ENCODE measurements at places on chromosomes 16 and 17.

DNA sequence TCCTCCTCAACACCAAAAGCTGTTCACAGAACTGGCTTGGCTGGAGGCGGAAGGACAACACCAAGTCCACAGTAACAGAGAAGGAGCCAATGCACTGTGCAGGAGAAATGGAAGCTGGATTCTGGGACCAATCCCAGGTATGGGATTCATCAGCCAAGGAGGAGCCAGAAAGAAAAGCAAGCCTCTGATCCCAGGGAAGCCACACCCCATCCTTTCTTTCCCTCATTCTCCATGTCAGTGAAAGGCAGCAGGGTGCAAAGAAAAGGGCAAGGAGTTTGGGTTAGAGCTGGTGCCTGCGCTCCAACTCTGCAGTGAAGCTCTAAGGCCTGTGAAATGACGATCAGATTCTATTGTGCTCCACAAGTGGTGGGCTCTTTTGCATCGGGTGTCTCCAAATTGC is 11.0 kb downstream of the DCAKD start:
- DNase-seq: peak; percentile 93

- no peak for DNase-seq
These were observed 276.8 kb downstream of the SEC14L1 start for GRCh38 chr17:77417575-77417974.

- DNase-seq: peak; percentile 6
These were observed 1537.1 kb upstream of the GOT2 start for GRCh38 chr16:60271025-60271771.

- no peak for DNase-seq
These were observed 58.1 kb upstream of the ADORA2B start for GRCh38 chr17:15886804-15887203.

DNA sequence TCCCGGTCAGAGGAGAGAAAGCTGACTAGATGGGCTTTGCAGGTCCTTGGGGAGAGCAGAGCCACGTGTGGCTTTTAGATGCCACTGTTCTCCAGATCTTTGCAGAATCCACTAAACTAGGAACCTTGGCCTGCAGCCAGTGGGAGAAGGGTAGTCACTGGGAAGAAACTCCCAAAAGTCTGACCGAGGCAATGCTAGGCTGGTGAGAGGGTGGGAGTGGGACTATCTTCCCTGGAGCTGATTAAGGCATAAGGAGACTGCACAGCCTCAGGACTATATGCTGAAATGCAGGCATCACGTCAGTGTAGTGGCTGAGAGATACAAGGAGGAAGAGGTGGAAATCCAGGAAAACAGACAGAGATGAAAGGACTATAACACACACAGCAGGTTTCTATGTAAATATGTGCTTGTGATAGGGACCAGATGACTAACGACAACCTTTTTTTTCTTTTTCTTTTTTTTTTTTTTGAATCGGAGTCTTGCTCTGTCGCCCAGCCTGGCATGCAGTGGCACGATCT is 2.2 kb upstream of the GSDMA start:
- DNase-seq: no peak

DNA sequence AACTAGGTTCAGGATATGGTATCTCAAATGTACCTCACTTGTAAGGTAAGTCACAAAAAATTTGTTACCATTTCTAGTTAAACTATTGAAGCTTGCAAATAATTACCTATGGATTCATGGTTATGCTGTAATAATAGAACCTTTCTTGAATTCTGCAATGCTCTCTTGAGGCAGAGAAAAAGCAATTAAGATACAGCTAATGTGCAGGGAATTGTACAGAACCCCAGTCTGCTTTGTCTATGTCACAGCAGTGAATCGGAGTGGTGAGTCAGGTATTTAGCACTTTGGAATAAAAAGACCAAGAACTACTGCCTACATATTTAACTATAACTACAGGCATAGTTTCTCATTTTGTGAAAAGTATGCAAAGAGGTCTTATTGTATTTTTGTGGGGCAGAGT is 228.7 kb upstream of the GOT2 start:
- DNase-seq: no peak

GRCh38 chr16:9077091-9077809 is 14.2 kb upstream of the HAPSTR1 start:
- DNase-seq: no peak

DNA sequence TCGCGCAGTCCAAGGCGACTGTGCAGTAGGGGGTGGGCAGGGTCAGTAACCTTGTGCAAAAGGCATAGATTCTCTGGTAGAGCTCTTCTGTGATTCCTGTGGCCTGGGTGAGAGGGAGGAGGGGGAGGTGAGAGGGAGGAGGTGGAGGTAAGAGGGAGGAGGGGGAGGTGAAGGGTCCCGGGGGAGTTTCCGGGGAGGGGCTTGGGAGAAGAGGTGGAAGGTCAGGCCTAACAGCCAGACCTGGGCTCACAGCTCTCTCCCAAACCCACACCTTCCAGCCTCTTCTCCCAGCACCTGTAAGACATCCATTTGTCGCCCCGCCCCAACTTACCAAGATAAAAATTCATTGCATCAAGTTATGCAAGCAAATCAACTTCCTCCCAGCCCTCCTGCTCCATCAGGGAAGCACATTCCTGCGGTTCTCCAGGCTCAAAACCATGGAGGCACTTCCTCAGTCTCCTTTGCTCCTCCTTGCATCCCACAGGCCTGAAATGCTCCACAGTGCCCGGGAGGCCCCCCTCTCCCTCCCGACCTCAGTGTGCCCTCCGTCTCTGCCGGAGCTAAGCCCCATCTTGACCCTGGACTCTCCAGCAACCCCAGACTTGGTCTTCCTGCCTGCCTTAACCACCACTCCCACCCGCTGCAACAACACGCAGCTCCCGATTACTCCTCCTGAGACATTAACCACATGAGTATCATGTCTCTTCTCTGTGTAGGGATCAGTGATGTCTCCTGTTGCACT is 30.5 kb downstream of the PIK3R6 start:
- peak; percentile 44 for DNase-seq

DNA sequence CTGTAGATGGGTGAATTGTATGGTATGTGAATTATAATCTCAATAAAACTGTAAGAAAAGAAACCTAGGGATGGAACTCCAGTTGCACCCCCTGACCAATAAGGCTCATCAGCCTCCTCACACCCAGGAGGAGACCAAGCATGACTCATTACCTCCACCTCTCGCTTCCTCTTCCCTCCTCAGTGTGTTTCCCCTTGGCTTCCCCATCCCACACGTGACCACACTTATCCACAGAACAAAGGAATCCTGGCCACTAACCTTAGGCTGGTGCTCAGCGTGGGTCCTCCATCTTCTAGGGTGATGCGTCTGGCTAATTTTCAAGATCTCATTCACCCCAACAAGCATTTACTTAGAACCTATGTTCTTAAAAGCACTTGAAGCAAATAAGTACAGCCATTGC is 36.2 kb upstream of the MAP3K14 start:
- DNase-seq: no peak

DNA sequence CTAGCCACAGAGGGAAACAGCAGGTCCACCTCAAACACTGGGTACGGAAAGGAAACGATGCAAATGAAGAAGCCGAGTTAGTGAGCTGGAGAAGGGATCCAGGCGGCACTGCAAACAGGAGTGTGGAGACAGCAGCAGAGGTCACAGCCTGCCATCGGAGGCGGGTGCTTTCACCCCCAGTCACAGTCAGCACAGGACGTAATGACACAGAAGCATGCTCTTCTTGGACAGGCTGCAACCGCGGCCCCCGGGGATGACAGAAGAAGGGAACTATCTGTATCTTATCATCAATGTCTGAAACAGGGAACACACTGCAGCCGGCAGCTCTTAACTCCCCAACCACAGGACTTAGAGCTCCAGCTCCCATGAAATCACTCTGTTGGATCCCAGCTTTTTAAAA is 16.1 kb upstream of the SLC38A8 start:
- DNase-seq: no peak

DNA sequence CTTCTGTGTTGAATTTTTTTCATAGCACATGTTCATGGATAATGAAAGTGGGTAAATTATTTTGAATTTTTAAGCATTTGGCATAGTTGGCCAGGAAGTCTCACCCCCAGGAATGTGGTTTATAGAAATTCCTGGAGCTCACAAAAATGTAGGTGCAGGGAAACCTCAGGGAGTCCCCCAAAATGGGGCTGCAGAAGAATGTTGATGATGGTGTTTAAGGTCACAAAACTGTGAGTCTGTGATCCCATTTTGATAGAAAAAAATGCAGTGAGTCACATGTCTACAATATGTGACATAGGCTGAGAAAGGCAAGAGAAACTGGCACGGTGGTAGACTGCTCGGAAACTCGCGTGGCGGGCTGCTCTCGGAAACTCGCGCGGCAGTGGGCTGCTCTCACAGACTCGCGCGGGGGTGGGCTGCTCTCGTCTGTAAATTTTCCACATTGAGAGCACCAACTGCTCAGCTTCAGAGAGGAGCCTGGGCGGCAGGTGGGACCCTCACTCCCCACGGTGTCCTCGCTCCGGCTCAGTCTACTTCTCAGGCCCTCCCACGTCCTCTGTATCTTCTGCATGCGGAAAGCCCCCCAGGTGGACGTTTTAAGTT is 18.7 kb upstream of the MC1R start:
- no peak for DNase-seq

DNA sequence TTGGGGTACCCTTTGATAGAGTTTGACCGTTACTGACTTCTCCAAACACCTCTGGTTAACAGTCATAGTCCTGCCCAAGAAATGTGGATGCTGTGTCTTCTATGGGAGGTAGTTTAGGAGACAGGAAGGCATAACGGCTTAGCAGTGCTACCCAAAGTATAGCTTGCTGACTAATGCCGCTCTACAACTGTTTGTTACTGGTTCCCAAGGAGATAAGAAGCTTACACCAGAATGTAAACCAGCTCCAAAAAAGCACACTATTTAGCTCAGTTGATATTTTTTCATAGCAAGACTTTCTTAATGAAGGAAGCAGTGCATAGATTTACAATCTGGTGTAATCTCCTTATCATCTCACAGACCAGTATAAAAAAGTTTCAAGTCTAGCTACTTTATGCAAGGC is 95.7 kb downstream of the HS3ST3B1 start:
- no peak for DNase-seq

DNA sequence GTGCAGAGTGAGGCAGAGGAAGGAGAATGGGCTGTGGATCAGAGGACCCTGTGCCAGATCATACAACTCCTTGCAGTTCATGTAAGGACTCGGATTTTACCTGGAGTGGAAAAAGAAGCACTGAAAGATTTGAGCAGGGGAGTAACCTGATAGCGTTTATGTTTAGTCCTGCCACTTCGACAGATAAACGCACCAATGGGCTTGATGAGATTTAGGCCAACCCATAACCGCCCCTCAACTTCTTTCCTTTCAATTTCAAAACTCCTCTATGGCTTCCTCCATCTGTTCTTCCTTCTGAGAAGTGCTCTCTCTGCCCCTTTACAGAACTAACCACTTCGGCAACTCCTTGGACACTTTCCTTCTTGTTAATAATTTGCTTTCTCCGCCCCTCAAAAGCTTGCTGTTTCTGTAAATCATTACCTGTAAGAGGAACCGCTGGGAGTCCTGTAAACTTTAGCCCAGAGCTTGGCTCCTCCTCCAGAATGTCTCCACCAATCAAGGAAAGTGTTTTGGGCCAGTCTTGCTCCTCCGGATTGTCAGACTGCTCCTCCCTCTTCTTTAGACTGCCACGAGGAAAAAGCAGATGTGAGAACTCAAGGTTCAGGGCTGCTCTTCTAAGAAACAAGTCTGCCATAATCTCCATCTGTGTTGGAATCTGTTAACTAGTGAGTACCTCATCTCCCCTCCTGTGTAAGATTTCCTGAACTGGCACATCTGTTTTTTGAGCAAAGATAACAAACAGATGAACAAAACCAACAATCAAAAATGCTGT is at the start of gene ACSM3:
ACSM3 (plus strand) TSS at position 554 of the 772 bp plus-strand sequence. CDS start 6,021 bp downstream, outside the sequence.
- peak; percentile 67 for DNase-seq

- DNase-seq: no peak
These were observed at the start of gene EVI2B for GRCh38 chr17:31313982-31314781. EVI2B (minus strand) TSS chr17:31314054; CDS start chr17:31305609, 8,445 bp downstream.

- DNase-seq: peak; percentile 93
These were observed 50.7 kb downstream of the ACTG1 start for GRCh38 chr17:81461607-81462500.

DNA sequence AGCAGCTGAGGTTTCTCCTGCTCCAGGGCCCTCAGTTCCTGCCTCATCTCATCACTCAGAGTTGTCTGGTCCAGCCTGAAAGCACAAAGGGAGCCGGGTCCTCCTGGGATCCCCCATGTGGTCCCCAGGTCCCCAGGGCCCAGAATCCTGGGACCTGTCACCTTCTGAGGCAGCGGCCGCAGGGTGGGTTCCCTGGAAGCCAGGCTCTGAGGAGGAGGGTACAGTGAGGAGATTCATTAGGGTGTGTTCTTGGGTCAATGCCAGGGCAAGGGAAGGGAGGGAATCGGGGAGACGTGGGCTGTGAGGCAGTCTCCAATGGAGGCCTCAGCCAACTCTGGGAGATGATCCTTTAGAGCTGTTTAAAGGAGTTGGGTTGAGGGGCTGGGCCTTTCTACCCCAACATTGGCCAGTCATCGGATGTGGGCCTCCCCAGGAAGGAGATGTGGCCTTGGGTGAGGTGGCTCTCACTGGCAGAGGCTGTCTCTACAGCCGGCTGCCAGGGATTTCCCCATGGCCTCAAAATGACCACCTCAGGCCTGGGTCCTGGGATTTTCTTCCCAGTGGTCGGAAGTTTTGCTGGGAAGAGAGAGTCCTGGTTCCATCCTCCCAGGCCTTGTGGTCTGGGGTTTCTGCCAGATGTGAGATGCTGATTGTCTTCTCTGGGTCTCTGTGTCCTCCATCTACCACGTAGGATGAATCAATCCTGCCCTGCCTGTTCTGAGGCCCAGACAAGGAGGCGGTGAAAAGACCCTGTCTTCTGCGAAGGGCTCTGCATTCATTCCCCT is 47.3 kb downstream of the NLRP1 start:
- no peak for DNase-seq

- no peak for DNase-seq
These were observed 6.3 kb downstream of the UBE2O start for GRCh38 chr17:76446449-76447231.

DNA sequence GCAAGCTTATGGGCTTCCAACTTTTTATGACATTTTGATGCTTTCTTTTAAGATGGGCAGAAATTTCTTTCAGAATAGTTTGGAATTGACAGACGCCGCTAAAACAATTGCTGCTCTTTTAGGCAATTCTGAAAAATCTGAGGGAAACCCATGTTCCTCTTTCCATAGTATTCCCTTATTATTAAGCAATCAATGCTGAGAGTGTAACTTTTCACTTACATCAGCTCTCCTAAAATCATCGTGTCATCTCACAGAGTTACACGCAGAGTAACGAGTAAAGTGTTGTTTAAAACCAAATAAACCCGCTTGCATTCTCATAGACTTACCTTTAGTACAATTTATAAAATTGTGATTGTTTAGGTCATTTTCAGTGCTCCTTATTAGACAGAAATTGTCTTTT is 150.6 kb downstream of the MAF start:
- no peak for DNase-seq

- DNase-seq: no peak
These were observed 314.6 kb upstream of the C16orf82 start for GRCh38 chr16:26752166-26752565.

DNA sequence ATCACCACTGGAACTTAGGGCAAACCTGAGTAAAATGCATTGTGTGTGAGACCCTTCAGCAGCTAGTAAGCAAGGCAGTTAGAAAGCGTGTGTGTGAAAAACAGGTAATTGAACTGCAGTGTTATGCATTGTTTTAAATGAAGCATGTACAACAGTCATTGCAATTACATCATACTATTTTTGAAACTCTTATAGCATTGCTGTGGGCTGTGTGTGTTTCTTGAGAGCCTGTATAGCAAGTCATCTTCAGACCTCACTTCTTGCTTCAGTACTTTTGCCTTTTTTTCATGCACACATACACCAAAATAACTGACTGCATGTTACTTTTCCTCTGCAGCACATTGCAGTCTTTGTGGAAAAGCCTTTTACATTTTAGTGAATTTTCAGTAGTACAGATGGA is 19.2 kb downstream of the PTRH2 start:
- no peak for DNase-seq

All from H7 (cell line).